ENCODE measurements at places on chromosomes 1 and 21.
A peak's percentile ranks its signal among the peaks of the same experiment; 100 is the strongest.

DNA sequence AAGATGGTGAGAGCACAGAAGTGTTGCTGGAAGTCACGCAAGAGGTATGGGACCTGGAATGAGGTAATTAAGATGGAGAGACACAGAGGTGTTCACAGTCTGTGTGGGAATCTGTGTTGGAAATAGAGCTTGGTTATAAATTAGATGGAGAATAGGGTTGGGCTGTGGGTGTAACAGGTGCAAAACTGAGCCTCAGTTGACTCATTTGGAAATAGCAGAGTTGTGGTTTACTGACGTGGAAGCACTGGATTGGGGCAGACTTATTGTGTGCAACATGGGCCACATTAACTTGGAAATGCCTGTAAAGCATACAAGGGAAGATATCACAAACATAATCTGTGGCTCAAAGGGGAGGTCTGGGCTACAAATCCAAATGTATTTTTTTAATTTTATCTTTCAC, 13.0 kb downstream of the CAMSAP2 start:
- peak; percentile 30 for DNase-seq

GRCh38 chr1:99675994-99676393, 30.1 kb downstream of the PALMD start:
- no peak for DNase-seq

DNA sequence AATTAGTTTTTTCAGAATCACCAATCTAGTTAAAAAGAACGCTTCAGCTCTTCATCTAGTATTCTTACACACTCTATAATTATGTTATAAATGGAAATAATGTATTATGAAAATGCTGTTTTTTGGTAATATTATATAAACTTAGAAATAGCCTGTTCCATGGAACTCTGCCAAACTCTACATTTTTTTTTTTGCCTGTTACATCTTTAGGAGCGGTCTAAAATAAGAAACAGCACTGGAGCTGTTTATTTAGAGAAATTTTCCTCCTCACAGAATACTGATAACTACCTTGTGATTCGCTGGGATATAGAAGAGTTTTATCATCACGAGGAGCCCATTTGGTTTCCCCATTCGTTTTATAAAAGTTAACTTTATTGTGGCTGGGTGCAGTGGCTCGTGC, 58.5 kb downstream of the PKN2 start:
- no peak for DNase-seq

DNA sequence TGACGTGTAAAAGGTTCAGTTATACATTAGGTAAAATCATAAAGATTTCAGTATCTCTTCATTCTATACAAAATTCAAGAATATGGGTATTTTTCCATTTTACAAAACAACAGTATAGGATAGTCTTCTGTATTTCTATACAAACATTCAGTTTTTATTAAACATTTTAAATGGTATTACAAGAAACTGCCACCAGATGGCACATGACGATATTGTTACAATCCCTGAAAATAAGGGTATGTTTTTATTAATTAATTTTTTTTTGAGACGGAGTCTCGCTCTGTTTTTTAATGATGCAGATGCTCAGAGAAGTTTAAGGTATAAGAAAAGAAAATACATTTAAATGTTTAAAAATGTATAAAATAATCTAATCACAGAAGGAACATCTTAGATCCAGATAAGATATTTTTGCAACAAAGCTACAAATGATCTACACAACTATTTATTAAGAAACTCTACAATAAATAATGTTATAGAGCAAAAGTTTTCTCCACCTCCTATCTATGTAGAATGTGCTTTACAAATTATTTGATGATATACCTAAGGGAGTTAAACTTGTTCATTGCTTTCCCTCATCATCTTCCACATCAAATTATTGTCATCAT, 23.5 kb upstream of the RSBN1 start:
- no peak for DNase-seq

DNA sequence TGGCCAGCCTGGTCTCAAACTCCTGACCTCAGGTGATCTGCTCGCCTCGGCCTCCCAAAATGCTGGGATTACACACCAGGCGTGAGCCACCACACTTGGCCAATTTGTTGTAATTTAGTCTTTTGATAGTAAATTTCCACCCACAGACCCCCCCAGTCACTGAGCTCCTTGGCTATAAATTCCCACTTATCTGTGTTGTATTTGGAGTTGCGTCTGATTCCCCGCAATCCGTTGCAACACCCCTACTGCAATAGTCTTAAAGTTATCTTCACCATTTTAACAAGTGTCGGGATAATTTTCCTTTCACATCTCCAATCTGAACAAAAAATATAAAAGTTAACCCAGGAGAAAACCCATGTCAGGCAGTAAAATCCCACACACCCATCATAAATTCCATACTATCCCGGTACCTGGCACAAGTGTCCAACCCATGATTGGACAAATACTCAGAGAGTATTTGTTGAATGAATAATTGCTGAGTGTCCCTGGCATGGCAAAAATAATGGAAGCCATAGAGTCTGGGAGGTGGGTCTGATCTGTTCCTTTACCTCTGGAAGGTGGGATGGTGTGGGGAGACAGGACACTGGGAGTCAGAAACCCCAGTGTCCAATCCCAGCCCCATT, 9.3 kb upstream of the CNR2 start:
- no peak for DNase-seq
